RWPE2 (cell line): ENCODE measurements at places on chromosomes 1 and 21.

DNA sequence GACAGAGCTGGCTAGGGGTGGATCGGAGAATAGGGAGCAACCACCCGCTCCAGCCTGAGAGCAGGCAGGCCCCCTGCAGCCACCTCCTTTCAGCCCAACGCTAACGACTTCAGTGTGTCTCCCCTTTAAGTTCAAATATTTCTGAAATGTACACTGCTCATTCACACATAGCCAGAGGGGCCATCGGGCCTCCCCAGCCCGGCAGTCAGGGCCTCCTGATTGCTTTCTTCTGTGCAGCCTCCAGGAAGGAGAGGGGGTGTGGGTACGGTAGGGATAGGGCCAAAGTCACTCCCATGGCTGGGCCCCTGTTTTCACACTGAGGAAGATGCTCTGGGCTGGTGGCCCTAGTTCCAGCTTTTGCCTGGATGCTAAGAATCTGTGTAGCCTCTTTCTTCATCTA is 64.8 kb downstream of the EPHB2 start:
- no peak for DNase-seq
- no peaks in the 10 kb centered on the region for H3K4me1 ChIP-seq
- H3K36me3 ChIP-seq: no peaks in the 10 kb centered on the region
- H3K4me3 ChIP-seq: no peak overlapping the region
- no peak overlapping the region for H3K27ac ChIP-seq

DNA sequence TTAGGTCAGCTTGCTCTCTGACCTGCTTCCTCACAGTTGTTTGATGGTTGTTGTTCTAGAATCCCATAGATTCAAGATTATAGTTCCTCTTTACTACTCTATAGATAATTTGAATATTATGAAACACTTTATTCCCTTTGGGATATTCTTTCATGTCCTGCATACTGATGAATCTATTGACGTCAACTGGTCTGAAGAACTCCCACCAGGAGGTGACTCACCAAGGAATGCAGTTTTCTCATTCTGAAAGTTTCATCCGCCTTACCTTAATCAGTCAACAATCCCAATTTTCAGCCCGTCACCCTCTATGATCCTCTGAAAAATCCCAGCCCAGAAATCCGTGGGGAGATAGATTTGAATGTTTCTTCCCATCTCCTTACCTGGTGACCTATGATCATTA is 834.1 kb upstream of the PRMT6 start:
- H3K36me3 ChIP-seq: no peaks in the 10 kb centered on the region
- no peak for DNase-seq
- no peak overlapping the region for H3K4me3 ChIP-seq
- H3K27me3 ChIP-seq: no peaks in the 10 kb centered on the region

GRCh38 chr21:30408782-30409494 is 13.1 kb downstream of the KRTAP13-1 start:
- no peaks in the 10 kb centered on the region for H3K4me1 ChIP-seq

DNA sequence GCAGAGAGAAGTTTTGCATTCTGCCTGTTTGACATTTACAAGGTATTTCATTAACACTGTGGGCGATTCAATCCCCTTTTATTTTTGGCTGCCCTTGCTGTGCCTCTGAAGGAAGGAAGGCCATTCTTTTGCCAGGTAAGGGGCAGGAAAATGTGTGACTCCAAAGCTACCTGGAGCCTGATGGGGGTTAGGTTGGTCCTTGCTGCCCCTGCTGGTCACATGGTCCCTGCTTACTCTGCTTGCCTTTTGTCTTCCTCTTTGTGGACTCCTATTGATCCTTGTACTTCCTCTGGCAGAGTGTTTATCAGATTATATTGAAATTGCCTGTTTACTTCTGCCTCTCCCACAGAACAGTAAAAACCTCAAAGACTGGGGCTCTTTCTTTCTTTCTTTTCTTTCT is 65.7 kb downstream of the ST6GALNAC3 start:
- H3K27me3 ChIP-seq: no peaks in the 10 kb centered on the region
- H3K36me3 ChIP-seq: no peaks in the 10 kb centered on the region
- no peak overlapping the region for H3K4me3 ChIP-seq
- DNase-seq: no peak
- no peaks in the 10 kb centered on the region for H3K4me1 ChIP-seq

- no peak overlapping the region for H3K27ac ChIP-seq
- no peaks in the 10 kb centered on the region for H3K36me3 ChIP-seq
- H3K27me3 ChIP-seq: no peaks in the 10 kb centered on the region
- H3K4me3 ChIP-seq: no peak overlapping the region
- no peaks in the 10 kb centered on the region for H3K4me1 ChIP-seq
- no peak for DNase-seq
Observed at GRCh38 chr1:226563666-226564065, 15.1 kb downstream of the STUM start.

- H3K27me3 ChIP-seq: no peaks in the 10 kb centered on the region
- H3K27ac ChIP-seq: peak overlapping the region; percentile 98
- no peak overlapping the region for H3K4me3 ChIP-seq
- no peaks in the 10 kb centered on the region for H3K36me3 ChIP-seq
- peaks cover 43% of the 10 kb centered on the region for H3K4me1 ChIP-seq
Observed at GRCh38 chr1:29708381-29708780, 472.1 kb downstream of the PTPRU start.

GRCh38 chr1:180188091-180188506 is 33.4 kb downstream of the QSOX1 start:
- H3K4me1 ChIP-seq: no peaks in the 10 kb centered on the region
- H3K27me3 ChIP-seq: no peaks in the 10 kb centered on the region
- peaks cover 70% of the 10 kb centered on the region for H3K36me3 ChIP-seq

GRCh38 chr21:45169682-45170081 is 95.3 kb downstream of the ADARB1 start:
- no peaks in the 10 kb centered on the region for H3K27me3 ChIP-seq
- no peak overlapping the region for H3K4me3 ChIP-seq
- 0 out of 2 replicates have a peak, but pooled peaks cover under 1% of the 10 kb centered on the region for H3K36me3 ChIP-seq
- no peak overlapping the region for H3K27ac ChIP-seq

GRCh38 chr1:71676979-71677925 is 596.4 kb upstream of the ZRANB2 start:
- H3K27me3 ChIP-seq: no peaks in the 10 kb centered on the region
- H3K27ac ChIP-seq: no peak overlapping the region
- H3K4me3 ChIP-seq: no peak overlapping the region
- H3K4me1 ChIP-seq: no peaks in the 10 kb centered on the region
- no peaks in the 10 kb centered on the region for H3K36me3 ChIP-seq

GRCh38 chr1:218499011-218499691 is 154.0 kb downstream of the TGFB2 start:
- peaks cover 32% of the 10 kb centered on the region for H3K4me1 ChIP-seq
- no peak overlapping the region for H3K4me3 ChIP-seq

DNA sequence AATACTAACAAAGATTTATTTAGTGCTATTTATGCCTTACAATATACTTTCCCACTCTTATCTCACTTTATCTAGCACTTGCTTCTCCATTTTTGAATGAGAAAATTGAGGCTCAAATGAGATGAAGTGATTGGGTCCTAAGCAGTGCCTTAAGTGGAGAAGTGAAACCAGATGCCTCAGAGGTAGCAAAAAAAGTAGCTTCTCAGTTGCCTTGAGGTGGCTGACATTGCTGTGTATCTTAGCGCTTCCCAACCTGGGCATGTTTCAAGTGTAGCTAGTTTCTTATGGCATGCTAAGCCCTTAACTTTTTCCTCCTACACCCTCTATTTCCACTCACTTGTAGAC is 390.4 kb downstream of the OMA1 start:
- no peaks in the 10 kb centered on the region for H3K4me1 ChIP-seq
- H3K27me3 ChIP-seq: no peaks in the 10 kb centered on the region
- no peak for DNase-seq
- H3K36me3 ChIP-seq: no peaks in the 10 kb centered on the region

DNA sequence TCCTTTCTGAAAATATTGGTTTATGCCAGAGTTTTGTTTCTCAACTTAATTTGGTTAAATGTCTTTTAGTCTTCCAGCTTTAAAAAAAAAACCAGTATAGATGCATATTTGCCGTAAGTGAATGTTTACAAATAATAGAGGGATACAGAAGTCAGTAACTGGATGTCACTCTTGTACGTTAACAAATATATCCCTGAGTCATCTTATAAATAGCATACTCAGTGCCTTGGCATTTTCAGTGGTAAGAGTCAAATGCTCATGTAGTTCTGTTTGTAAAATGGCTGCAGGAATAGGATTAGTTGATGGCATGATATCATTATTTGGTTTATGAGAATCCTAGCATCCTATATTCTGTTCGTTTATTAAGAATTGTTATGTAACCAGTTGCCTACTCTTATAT is 55.4 kb downstream of the SPEN start:
- peaks cover 52% of the 10 kb centered on the region for H3K36me3 ChIP-seq
- H3K4me3 ChIP-seq: no peak overlapping the region
- peaks cover 31% of the 10 kb centered on the region for H3K4me1 ChIP-seq
- peak overlapping the region; percentile 32 for H3K27ac ChIP-seq

GRCh38 chr1:224710196-224710595 is 94.1 kb downstream of the CNIH3 start:
- no peaks in the 10 kb centered on the region for H3K36me3 ChIP-seq
- no peak overlapping the region for H3K4me3 ChIP-seq
- H3K27me3 ChIP-seq: no peaks in the 10 kb centered on the region
- H3K27ac ChIP-seq: no peak overlapping the region

GRCh38 chr1:164440232-164440631 is 118.8 kb upstream of the PBX1 start:
- no peak overlapping the region for H3K27ac ChIP-seq
- no peak for DNase-seq
- no peaks in the 10 kb centered on the region for H3K36me3 ChIP-seq
- H3K4me3 ChIP-seq: no peak overlapping the region
- no peaks in the 10 kb centered on the region for H3K4me1 ChIP-seq

- DNase-seq: peak; percentile 4
- H3K27me3 ChIP-seq: no peaks in the 10 kb centered on the region
- no peak overlapping the region for H3K27ac ChIP-seq
- H3K4me3 ChIP-seq: no peak overlapping the region
- H3K36me3 ChIP-seq: no peaks in the 10 kb centered on the region
- peaks cover 5% of the 10 kb centered on the region for H3K4me1 ChIP-seq
Observed at GRCh38 chr1:202619505-202619904, 90.7 kb downstream of the SYT2 start.

DNA sequence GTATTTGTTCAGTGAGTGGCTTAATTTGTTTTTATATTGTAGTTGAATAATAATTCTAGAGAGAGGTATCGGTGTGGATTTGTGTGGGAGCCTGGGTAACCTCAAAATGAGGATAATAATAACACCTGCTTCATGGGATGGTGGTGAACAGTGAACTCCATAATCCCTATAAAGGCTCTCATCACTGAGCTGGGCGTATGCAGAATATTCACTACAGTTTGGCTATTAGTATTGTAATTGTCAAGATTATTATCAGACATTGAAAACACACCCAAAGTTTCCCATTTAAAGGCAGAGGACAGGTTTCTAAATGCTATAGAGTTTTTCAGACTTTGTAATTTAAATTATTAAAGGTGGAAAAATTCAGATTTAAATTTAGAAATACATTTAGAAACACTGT is 7.0 kb upstream of the LAMC2 start:
- no peaks in the 10 kb centered on the region for H3K36me3 ChIP-seq
- no peak overlapping the region for H3K4me3 ChIP-seq
- no peaks in the 10 kb centered on the region for H3K27me3 ChIP-seq
- peak overlapping the region; percentile 96 for H3K27ac ChIP-seq
- peaks cover 18% of the 10 kb centered on the region for H3K4me1 ChIP-seq
- DNase-seq: no peak

DNA sequence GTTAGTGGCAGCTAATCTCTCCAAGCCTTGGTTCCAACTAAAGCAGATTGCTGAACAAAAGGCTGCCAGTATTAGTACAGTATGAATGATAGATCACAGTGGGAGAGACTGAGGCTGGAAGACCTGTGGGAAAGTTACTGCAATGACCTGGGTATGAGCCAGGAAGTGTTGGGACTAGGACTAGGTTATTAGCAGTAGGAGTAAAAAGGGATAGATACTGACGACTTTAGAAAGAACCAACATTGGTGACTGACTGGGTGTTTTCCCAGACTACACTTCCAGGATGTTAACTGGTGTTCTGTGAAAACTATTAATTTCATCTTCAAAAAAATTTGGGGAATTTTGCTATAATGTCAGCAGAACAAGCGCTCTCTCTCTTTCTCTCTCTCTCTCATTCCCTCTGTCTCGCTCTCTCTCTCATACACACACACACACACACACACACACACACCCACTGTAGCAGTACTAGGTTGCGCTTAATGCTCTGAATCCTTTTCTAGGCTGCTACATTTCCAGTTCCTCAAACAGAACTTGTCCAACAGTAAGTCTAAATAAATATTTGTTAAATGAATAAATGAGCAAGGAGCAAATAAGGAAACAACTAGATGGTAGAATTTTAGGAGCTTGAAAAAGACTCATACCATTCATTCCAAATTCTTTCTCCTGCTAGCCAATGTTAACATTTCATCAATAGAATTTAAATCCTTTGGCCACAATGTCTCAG is 47.6 kb upstream of the RGS8 start:
- H3K27me3 ChIP-seq: no peaks in the 10 kb centered on the region
- no peaks in the 10 kb centered on the region for H3K36me3 ChIP-seq
- DNase-seq: no peak
- no peak overlapping the region for H3K27ac ChIP-seq
- no peaks in the 10 kb centered on the region for H3K4me1 ChIP-seq

GRCh38 chr1:226787071-226787470 is 48.0 kb upstream of the ITPKB start:
- H3K4me3 ChIP-seq: no peak overlapping the region
- DNase-seq: no peak
- H3K4me1 ChIP-seq: no peaks in the 10 kb centered on the region
- H3K27ac ChIP-seq: no peak overlapping the region
- no peaks in the 10 kb centered on the region for H3K27me3 ChIP-seq

DNA sequence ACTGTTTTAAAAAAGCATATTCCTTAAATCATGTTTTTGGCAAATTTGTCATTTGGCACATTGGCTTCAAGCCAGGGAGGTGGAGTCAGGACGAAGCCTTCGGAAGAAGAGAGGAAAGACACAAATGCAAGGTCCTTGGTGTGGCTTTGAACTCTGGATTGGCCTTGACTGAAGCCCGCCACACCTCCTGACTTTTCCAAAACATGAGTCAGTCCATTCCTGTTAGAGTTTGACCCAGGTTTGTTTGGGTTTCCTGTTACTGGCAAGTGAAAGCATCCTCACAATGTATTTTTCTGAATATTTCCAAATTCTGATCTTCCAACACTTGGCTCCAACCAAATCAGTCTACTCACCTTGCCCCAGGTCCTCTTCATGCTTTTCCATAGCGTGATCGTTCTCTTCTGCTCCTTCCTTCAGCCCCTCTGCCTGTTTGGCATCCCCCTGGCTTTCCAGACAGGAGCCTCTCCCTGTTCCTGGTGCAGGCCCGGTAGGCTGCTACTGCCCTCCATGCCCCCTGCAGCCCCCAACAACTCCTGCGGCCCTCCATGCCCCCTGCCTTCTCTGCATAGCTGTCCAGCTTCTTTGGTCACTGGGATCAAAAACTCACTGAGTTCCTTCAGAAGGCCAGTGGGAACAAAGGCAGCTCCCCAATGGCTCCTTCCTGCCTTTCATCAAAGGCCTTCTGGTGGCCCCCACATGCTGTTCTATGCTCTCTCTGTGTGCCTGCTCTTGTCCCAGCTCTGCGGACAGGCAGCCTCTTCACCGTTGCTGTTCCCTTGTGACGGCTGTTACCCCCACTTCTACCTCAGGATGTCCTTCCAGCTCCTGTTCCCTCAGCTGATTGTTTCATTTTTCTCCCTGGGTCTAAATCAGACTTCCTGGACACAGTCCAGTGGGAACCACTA is 30.4 kb upstream of the SLC30A1 start:
- no peak overlapping the region for H3K27ac ChIP-seq
- H3K4me1 ChIP-seq: no peaks in the 10 kb centered on the region
- no peaks in the 10 kb centered on the region for H3K27me3 ChIP-seq
- no peak for DNase-seq
- no peaks in the 10 kb centered on the region for H3K36me3 ChIP-seq
